ENCODE measurements at places on chromosomes 11 and 22.

DNA sequence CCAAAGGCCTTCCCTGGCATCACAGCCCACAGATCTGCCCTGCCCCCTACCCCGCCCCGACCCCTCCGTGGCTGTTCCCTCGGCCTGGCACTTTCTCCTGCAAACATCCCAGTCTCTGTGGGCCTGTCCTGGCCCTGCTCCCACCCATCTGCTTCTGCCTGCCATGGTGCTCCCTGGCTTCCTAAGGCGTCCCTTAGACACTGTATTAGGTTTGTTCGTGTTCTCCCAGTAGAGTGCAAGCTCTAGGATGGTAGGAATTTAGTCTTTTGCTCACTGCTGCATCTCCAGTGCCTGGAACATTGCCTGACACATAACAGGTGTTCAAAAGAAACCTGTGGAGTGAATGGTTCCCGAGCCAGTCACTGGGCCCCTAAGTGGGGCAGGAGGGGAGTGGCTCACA is 69.6 kb upstream of the PITPNB start:
- no peak for DNase-seq

DNA sequence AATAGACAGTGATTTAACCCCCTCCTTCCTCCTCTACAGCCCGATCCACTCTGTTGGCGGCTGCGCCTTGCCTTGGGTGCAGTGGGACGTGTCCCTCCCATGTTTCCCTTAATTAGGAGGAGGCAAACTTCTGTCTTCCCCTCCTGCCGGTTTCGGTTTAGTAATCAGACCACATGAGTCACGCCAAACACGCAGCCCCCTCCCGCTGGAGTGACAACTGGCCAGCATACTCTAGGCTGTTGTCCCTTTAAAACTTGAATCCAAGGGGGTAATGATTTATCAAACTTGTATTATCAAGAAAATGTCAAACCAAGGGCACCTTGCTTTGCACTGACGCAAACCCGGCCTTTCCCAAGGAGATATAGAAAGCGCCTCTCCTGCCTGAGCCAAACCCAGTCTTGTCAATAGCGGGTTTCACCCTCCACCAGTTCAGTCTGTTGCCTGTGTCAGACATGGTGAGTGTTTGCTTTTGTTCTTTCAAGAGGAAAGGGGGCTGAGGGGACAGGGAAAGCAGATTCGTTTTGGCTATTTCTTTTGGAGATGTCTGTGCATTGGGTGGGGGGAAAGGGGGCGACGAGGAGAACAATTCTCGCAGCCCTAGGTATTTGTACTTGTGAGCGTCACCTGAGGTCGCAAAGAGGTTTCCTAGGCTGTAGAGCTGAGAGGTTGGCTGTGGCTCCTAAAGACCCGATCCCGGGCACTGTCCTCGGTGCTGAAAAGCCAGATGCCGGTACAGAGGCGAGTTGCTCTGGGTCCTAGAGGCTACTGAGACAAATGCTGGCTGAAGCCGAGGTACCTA is at the start of gene SLC6A5:
Gene SLC6A5, plus strand, starts transcription at position 388 of the 799 bp plus-strand sequence. Its CDS starts 65 bp downstream, at position 453.
- peak; percentile 49 for DNase-seq

- DNase-seq = peak; percentile 29
Measured at GRCh38 chr11:14499178-14499559, 442 bp downstream of the COPB1 start.

- DNase-seq = no peak
Measured at GRCh38 chr22:41777749-41778425, 22.6 kb upstream of the CCDC134 start.

DNA sequence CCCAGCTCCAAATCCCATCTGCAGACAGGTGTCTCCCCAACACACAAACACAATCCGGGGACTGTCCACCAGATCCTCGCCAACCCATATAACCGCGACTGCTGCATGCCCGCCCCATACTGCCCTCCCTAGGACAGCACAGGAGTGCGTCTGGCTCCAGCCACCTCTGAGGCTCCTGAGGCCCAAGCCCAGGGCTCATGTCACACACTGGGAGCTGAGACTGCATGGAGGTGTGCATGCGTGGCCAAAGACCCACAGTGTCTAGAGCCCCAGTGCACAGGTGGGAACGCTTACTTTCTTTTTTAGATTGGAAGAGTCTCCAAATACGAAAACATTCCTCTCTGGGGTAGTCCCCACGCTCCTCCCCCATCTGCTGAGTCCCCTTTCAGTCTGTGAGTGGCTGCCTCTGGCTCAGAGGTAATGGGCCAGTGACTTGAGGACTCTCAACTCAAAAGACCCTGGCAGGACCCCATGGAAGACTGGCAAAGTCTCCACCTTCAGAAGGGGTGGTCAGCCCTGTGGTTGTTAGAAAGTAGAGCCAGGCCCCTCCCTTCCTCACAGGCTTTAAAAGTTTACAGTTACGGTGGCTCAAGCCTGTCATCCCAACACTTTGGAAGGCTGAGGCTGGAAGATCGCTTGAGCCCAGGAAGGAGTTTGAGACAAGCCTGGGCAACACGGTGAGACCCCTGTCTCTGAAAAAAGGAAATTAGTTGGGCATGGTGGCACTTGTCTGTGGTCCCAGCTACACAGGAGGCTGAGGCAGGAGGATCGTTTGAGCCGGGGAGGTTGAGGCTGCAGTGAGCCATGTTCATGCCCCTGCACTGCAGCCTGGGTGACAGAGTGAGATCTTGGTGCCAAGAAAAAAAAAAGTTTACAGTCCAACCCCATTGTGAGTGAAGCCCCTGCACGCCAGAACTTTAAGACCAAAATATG is 2.3 kb downstream of the CBX7 start:
- no peak for DNase-seq

GRCh38 chr11:110295086-110295485 is 1.3 kb downstream of the RDX start:
- no peak for DNase-seq

- peak; percentile 12 for DNase-seq
Measured at GRCh38 chr11:102318469-102318868, 1.2 kb downstream of the BIRC3 start.
